ENCODE measurements at places on chromosomes 4 and X. TPM values are rescaled to one million over a fixed set of nuclear protein-coding genes. Genes with fewer than 3 reads are reported as not detected.

The DAPP1 gene
- total RNA-seq = 0.18 TPM

The GSX2 gene
- 0.34 TPM for total RNA-seq

The MID2 gene
- total RNA-seq = 2.0 TPM

The MSANTD1 gene
- 0.08 TPM for total RNA-seq

The TRAM1L1 gene
- 6.4 TPM for total RNA-seq

DNA sequence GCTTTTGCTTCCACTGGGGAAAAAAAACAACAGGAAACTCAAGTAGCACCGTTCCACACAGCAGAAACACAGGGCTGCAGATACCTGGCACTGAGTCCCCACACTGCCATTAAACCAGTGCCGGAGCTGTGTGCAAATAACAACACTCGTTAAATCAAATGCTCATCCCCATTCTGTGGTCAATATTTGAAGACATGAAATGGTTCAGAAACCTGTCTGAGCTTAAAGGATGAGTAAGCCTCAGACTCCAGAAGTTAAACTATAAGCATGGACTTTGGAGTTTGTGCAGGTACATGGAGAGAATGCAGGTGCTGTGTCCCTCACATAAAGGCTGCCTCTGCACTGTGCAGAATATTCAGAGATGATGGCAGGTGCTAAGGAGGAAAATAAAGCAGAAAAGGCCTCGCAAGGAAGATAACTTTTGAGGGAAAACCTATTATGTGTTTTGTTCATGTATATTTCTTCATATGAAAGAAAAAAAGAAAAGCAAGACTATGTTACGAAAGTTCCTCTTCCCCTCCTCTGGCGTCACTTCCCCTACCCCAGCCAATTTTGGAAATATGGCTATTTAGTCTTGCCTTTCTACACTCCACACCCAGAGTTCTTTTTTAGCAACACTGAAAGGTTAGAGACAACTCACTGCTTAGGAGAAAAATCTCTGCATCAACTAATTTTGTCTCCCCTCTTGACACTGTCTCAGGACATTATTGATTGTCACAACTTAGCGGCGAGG, 4.6 kb downstream of the MPP1 start:
- no peaks in the 10 kb centered on the region for H3K27me3 ChIP-seq
- no peak for DNase-seq
- no peak overlapping the region for H3K4me3 ChIP-seq
- no peaks in the 10 kb centered on the region for H3K36me3 ChIP-seq
- H3K27ac ChIP-seq = no peak overlapping the region

- no peak overlapping the region for H3K4me3 ChIP-seq
- H3K4me1 ChIP-seq = no peaks in the 10 kb centered on the region
- no peaks in the 10 kb centered on the region for H3K36me3 ChIP-seq
- DNase-seq = no peak
Observed at GRCh38 chrX:78496483-78496882, 162.6 kb downstream of the RTL3 start.

DNA sequence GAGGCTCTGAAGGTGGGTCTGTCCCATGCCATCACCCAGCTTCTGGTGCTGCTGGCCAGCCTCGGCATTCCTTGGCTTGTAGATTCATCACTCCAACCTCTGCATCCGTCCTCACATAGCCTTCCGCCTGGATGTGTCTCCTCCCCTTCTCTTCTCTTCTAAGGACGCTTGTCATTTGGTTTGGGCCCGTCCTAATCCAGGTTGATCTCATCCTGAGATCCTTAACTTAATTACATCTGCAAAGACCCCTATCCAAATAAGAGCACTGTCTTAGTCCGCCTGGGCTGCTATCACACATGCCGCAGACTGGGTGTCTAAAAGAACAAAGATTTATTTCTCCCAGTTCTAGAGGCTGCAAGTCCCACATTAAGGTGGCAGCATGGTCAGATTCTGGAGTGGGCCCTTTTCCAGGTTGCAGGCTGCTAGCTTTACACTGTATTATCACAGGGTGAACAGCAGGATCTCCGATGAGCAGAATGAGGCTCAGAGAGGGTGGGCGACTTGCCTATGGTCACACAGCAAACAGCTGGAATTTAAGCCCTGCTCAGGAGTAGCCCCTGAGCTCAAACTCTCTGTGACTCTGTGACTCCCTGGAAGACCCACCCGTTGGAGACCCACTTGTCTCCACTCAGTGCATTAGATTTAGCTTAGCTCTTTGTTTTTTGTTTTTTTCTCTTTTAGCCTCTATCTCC, 113.1 kb downstream of the STK32B start:
- no peak overlapping the region for H3K4me3 ChIP-seq
- H3K27me3 ChIP-seq = no peaks in the 10 kb centered on the region
- H3K36me3 ChIP-seq = no peaks in the 10 kb centered on the region
- no peak overlapping the region for H3K27ac ChIP-seq
- peaks cover 6% of the 10 kb centered on the region for H3K4me1 ChIP-seq

GRCh38 chr4:40557736-40558135, 71.9 kb downstream of the RBM47 start:
- no peak overlapping the region for H3K27ac ChIP-seq
- H3K4me3 ChIP-seq = no peak overlapping the region
- H3K27me3 ChIP-seq = no peaks in the 10 kb centered on the region
- H3K36me3 ChIP-seq = no peaks in the 10 kb centered on the region
- no peak for DNase-seq

DNA sequence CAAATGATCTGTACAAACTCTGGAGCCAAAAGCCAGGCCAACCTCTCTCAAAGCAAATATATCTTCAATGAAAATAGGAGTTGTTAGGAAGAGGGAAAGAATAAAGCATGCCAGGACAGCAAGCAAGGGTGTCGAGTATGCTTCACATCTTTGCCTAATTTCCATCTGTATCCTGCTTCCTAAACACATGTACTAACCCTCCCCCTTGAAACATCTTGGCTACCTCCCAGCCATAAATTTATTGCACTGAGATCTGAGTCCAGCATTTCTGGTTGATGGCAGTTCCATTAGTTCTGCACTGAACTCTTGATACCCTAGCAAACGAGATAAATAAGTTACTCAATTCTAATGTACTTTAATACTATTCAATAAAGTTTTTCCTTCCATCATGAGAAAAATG, 430.5 kb upstream of the TRAM1L1 start:
- no peaks in the 10 kb centered on the region for H3K36me3 ChIP-seq
- no peak for DNase-seq
- no peak overlapping the region for H3K4me3 ChIP-seq
- no peak overlapping the region for H3K27ac ChIP-seq

- no peaks in the 10 kb centered on the region for H3K27me3 ChIP-seq
- H3K27ac ChIP-seq = no peak overlapping the region
- H3K4me3 ChIP-seq = no peak overlapping the region
- H3K36me3 ChIP-seq = no peaks in the 10 kb centered on the region
Observed at GRCh38 chr4:98452091-98452490, 190.9 kb downstream of the RAP1GDS1 start.

DNA sequence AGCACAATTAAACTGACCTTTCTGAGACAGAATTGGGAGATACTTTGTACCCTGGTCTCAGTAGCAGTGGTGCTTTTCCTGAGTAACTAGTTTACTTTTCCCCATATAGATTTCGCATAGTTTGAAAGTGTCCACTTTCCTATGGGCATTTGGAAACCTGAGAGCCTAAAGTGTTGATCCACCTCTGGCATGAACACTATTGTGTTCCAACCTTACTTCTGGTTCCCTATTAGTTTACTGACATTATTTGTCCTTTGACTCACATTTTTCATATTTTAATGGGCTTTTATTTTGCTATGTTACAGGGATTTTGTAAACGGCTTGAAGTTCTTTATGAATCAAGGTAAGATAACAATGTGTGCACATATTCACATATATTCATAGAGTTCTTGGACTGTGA, 103.7 kb downstream of the CBLL2 start:
- H3K27ac ChIP-seq = no peak overlapping the region
- H3K4me3 ChIP-seq = no peak overlapping the region
- H3K4me1 ChIP-seq = no peaks in the 10 kb centered on the region
- no peaks in the 10 kb centered on the region for H3K36me3 ChIP-seq
- DNase-seq = no peak

GRCh38 chr4:80713409-80713808, 317.1 kb upstream of the BMP3 start:
- H3K4me3 ChIP-seq = no peak overlapping the region
- no peaks in the 10 kb centered on the region for H3K27me3 ChIP-seq
- no peak for DNase-seq
- no peaks in the 10 kb centered on the region for H3K4me1 ChIP-seq
- H3K36me3 ChIP-seq = no peaks in the 10 kb centered on the region
- H3K27ac ChIP-seq = no peak overlapping the region

GRCh38 chrX:110920991-110921390, 125.4 kb upstream of the CHRDL1 start:
- no peaks in the 10 kb centered on the region for H3K36me3 ChIP-seq
- H3K4me3 ChIP-seq = no peak overlapping the region
- H3K27me3 ChIP-seq = no peaks in the 10 kb centered on the region
- H3K4me1 ChIP-seq = no peaks in the 10 kb centered on the region
- peak; percentile 48 for DNase-seq
- H3K27ac ChIP-seq = no peak overlapping the region
